Vagina (tissue), 2 donors: ENCODE measurements at places on chromosomes 1 and 21.

GRCh38 chr1:236039740-236040685 is 24.9 kb downstream of the NID1 start:
- DNase-seq: no peak

- no peak for DNase-seq
These were observed 79.4 kb downstream of the LBR start for GRCh38 chr1:225348400-225348799.

DNA sequence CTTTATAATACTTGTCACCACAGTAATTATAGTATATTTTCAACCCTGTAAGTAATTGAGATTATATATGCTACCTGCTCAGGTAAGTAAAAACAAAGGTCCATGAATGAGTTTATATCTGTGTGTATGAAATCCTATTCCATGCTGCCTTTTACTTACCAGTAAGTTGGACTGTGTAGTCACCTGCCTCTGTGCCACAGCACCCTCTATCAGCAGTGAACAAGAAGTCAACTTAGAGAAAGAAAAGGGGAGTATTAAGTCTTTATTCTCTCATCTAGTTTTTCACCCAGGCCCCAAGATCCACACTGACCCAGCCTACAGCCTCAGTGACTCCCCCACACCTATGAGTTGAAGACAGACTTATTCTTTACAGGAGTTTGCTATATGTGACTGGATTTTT is 36.9 kb upstream of the IFI16 start:
- DNase-seq: no peak

GRCh38 chr1:18557621-18558465 is 72.8 kb upstream of the PAX7 start:
- no peak for DNase-seq

DNA sequence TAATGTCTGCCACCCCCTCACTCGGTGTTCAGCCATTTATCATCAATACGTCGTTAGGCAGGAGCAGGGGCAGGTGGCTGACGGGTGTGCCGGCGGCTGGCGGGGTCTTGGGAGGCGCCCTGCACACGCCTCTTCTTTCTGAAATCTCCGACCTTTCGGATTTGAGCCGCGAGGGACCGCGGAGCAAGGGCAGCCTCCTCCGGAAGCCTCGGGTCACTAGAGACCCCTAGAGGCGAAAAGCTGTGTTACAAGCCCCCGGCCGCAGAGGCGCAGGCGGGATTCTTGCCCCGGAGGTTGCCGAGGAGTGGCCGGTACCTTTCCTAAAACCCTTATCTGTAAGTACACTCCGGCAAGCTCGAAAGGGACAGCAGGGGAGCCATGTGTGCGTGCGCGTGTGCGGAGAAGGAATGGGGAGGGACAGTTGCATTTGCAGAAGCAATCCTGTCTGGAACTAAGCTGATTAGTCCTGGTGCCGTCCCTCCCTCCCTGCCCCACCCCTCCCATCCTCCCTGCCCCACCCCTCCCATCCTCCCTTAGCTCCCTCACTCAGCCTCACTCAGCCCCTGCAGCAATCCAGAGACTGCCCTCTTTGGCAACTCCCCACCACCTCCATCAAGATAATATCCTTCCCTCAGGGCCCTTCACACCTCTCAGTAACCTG is 11.0 kb downstream of the BRINP2 start:
- DNase-seq: no peak

DNA sequence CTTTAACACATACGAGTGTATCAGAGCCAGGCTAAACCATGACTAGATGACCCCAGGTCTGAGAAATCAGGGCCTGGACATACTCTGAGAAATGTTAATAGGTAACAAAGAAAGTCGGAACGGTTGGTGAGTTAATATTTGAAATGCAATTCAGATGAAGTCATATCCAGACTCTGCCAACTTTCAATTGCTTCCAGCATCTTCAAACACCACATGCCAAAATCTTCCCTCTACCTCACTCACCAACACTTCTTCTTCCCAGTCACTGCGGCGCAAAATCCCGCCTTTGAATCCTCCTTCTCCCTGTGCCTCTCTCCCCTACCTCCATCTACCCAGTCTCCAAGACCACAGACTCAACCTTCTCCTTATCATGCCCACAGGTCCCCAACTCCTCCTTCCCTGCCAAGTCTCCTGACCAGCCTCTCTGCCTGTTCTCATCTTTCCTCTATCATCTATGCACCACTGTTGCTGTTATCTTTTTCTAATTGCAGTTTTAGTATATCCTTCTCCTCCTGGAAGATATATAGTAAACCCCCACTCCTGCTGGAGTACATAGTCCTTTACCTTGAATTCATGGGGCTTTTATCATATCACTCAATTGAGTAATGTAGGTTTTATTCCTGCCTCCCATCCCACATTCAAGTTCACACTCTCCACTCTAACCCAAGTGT is 41.3 kb downstream of the ZBTB18 start:
- no peak for DNase-seq

- DNase-seq: no peak
These were observed 2.5 kb upstream of the ATF6 start for GRCh38 chr1:161763522-161764098.

- DNase-seq: no peak
These were observed 79.0 kb downstream of the RAVER2 start for GRCh38 chr1:64823691-64824476.

DNA sequence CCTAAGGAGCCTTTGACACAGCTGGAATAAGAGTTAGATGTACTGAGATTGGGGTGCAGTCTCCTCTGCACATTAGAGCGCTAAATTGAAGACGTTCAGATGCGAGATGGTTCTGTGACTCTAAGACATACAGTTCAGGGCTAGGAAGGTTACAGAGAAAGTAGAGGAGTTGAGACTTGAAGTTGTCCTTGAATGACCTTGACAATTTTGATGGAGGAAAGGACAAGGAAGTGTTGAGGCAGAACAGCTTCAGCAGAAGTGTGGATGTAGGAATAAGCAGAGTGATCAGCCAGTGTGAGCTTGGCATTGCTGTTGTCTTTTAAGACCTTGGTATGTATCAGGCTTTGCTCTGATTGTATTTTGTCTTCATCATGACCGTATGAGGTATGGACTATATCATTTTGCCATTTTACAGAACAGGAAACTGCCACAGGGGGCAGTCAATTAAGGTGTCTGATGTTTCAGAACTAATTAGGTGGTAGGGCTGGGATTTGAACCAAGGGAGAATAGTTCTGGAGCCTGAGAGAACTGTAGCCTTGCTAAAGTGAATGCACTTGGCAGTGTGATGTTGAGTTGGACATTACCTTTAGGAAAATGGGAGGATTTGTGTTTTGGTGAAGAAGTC is 9.2 kb downstream of the TTF2 start:
- no peak for DNase-seq

DNA sequence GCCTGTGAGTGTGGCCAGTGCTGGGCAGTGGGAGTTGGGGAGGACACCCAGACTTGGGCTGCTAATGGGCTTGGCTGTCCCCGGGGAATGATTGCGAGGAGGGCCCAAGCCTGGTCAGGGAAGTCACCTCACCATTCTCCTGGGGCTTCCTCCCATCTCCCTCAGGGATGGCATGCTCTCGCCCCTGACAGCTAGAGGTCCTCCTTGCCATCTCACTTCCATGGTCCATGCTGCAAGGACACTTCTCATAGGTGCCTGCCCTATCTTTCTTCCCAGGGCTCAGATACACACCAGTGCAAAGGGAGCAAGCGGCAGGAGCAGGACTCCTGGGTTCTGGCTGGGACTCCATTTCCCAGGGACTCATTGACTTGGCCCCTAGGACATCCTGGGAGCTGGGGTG is 4.1 kb downstream of the NTRK1 start:
- DNase-seq: no peak

DNA sequence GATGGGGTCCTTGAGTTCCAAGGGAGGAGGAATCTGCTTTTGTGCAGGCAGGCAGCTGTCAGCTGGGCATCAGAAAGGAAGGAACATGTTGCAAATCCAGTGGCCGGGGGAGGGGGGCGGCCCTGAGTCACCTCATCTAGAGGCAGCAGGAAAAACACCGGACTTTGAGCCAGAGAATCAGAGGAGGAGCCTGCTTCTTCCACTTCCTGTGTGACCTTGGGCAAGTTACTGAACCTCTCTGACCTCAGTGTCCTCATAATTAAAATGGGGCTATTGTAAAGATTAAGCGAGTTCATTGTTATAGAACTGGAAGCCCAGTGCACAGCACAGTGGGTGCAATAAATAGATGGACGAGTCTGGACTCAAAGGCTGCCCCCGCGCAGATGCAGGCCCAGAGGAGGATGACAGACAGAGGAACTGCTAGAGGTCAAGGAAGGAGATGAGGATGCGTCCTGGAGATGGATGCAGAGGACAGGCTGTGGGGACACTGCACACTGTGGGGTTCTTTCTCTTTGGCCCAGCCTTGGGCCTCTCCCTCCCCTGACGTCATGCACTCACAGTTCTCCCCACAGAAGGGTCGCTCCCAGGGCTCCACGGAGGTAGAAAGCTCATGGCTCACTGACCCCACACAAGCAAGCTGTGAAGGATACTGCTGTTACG is 714.3 kb downstream of the MATN1 start:
- DNase-seq: no peak

GRCh38 chr1:174218983-174219382 is 59.7 kb downstream of the RABGAP1L start:
- DNase-seq: no peak

DNA sequence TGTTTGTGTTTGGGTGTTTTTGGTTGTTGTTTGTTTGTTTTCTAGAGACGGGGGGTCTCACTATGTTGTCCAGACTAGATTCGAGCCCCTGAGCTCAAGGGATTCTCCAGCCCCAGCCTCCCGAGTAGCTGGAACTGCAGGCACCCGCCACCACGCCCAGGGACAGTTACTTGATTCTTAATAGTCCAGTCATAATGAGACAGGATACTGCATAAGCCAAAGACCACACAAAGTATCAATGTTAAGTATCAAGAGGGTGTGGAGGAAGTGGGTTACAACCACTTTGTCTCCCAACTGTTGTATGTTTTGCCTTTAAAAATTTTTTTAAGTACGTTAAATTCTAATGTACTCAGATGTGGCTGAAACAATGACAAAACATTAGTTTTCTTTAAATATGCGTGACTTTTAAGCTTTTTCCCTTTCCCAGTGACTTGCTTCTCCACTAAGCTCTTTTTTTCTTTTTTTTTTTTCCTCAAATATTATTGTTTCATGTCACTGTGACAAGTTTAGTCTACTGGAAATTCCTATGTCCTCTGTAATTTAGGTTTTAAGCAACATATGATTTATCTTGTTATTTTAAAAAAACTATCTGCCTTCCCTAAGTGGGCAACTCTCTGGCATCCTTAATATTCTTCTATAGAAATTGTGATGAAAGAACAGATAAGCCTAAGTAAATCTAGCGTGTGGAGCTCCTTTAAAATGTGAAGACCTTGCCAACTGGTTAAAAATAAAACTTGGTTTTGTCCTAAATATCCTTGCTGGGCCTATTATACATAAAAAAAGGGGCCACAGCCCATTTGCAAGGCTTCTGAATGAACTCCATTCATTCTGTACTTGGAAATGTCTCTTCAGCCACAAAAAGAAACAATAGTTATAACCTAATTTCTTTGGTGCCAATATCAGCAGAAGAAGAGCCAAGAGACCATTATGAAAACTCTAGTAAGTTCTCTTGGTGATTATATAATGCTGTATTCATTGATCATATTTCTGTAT is 56.2 kb upstream of the DPH5 start:
- no peak for DNase-seq
